Bronchial epithelial cell (primary cell): ENCODE measurements at places on chromosomes 3 and 15.

GRCh38 chr15:40743485-40743901 is 11.6 kb downstream of the RMDN3 start:
- DNase-seq, result no peak

DNA sequence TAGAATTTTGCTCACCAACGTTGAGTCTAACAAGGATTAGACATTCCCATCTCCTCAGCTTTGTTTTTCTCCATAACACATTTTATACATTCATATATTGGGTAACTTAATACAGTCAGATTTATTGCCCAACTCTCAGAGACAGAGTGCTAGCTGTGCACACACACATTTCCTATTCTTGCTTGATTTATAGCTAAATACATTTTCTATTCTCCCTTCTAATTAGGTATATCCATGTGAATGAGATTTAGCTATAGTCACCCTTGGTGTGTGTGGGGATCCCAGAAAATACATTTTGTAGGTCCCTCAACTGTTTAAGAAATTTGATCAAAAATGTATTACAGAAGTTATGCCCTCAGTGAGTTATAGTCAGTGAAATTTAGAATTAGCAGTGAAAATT is 715.4 kb downstream of the NSUN3 start:
- DNase-seq, result no peak

- DNase-seq, result no peak
These were observed 198.6 kb upstream of the IL12A start for GRCh38 chr3:159789742-159790635.

GRCh38 chr3:38376098-38376816 is 29.7 kb downstream of the XYLB start:
- DNase-seq, result peak; percentile 32

GRCh38 chr3:146638718-146639117 is 33.6 kb upstream of the PLSCR5 start:
- no peak for DNase-seq

- DNase-seq, result no peak
These were observed 13.7 kb upstream of the COL8A1 start for GRCh38 chr3:99624496-99625236.

DNA sequence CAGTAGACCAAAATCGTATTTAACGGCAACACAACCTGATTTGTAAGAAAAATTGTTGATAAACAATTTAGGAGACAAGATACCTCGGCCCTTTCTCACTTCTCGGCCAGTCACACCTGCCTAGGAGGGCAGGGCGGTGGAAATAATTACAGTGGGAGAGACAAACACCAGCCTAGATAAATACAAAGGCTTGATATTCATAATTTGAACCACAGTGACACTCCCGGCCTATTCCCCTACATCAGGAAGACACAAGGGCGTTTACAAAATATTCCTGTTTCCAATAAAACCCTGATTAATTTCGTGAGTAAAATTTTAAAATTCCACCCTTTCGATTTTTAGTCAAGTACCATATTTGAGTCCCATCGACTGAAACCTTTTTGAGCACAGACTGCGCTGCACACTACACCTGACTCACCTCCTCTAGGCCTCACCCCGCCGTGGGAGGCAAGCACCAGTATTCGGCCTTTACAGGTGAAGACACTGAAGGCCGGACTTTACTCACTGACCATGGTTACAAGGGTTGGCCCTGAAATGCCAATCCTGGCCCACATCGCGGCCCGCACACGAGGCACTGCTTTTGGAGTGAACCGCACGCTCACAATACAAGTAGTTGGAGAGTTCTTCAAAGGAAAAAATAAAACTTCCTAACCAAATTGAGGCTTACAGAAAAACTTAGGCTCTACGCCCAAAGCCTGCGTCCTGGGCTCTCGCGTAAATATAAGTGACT is 794 bp downstream of the ARPP19 start:
- peak; percentile 62 for DNase-seq

- no peak for DNase-seq
These were observed 99.2 kb upstream of the TMC3 start for GRCh38 chr15:81473177-81473576.

GRCh38 chr3:153182501-153183293 is 20.7 kb downstream of the RAP2B start:
- no peak for DNase-seq

GRCh38 chr3:142445816-142446254 is 2.0 kb downstream of the XRN1 start:
- no peak for DNase-seq

DNA sequence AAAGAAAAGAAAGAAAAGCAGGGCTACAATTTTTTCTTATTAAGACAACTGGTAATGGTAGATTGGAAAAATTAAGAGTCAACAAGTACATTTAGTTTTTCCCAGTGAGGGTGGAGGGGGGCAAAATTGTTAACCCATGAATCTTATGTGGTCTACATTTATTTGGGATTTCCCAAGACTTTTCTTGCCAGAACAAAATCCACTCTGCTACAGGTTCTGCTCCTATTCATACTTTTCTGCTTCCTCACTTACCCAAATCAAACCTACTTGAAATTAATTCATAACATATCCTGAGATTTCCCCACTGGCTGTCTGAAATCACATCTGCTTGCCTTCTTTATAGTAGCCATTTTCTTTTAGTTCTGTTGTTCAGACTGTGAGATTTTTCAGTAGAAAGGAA is 41.1 kb downstream of the VGLL3 start:
- DNase-seq, result peak; percentile 38

GRCh38 chr3:195210266-195210973 is 60.5 kb downstream of the XXYLT1 start:
- no peak for DNase-seq

DNA sequence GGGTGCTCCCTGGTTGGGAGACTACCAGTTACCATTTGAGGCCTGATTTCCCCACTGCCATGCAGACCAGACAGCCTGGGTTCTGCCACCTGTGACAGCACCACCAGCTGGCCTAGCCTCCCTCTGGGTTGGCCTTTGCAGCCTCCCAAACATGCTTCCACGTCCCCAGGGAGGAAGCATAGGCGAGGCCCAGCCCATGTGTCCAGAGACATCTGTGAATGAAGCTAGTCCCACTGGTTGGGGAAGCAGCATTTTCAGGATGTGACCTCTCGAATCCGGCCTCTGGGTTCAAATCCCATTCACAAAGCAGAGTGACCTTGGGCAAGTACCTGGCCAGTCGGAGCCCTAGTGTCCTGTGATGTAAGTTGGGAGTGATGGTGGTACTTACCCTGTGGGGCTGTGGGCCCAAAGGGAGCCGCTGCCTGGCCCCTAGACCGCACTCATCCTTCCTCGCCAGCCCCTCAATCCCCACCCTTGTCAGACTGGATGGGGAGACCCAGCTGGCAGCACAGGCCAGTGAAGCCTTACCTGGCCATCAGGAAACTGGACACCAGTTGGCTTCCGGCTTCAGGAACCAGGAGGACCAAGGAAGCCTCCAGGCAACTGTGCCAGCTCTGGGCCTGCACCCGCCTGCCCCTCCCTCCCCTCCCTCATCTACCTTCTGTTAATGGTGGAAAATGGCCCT is 6.0 kb downstream of the KLF15 start:
- DNase-seq, result no peak

DNA sequence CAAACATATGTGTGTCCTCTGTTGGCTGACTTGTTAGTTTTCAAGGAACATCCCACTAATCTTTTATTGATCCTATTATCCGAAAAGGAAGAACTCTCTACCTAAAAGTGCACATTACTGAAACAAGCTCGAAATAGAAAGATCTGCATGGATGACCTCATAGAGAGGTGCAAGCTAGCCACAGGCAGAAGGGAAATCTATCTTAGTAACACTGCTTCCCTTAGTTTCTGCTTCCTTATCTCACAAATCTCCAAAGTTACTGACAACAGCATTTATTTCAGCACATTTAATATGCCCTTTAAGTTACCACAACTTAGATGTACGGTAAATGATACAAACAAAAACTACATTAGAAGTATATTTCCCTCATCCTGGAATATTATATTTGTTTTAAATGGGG is 285.1 kb upstream of the CCDC54 start:
- DNase-seq, result no peak

GRCh38 chr3:128364291-128364690 is 102.4 kb downstream of the DNAJB8 start:
- no peak for DNase-seq

GRCh38 chr3:21894459-21895340 is 143.7 kb upstream of the ZNF385D start:
- DNase-seq, result peak; percentile 36

DNA sequence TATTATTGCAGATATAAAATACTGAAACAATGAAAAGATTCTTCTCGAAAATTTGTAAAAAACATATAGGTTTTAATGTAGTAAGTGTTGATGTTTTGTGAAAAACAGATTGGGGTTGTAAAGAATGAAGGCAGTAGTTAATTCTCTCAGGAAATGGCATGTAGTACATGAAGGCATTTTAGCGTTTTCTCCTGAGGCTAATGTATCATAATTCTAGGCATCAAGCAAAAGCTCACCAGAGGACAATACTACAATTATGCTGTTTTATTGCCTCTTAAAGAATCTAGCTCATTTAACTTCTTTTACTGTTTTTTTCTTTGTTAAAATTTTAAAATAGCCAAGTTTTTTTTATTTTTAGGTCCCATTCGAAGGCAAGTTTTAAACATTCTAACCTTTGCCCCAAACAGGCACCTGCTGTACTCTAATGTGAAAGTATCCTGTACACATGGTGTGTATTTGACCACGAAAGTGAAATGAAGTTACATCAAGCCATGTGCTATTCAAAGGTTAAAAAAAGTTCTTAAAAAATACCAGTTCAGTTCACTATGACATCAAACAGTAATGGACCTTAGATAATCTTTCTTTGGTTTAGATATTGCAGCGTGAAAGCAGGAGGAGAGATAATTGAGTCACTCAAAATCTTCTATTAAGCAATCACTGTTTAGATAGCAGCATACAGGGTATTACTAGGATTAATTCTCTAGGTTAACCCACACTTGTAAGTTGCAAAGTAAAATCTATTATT is 163.6 kb downstream of the ECT2 start:
- DNase-seq, result no peak

DNA sequence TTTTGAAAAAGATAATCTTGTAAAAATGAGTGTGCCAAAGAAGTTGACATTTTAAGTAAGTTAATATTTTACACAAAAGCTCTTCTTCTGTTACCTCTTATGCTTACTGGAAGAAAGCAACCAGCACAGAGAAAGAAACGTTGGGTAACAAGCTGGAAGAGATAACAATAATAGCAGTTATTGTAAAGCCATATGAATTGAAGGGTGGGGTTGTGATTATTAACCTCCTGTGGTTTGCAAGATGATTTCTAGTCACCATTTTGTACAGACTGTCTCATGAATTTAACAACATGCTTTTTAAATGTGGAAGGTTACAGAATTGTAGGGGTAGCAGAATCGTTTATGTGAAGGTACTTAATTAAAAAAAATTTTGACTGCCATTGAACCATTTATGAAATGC is 9.2 kb downstream of the RAP2B start:
- no peak for DNase-seq

GRCh38 chr15:95894407-95894956 is 436.0 kb upstream of the NR2F2 start:
- DNase-seq, result no peak

- no peak for DNase-seq
These were observed 3.5 kb upstream of the VIPR1 start for GRCh38 chr3:42498791-42499477.

DNA sequence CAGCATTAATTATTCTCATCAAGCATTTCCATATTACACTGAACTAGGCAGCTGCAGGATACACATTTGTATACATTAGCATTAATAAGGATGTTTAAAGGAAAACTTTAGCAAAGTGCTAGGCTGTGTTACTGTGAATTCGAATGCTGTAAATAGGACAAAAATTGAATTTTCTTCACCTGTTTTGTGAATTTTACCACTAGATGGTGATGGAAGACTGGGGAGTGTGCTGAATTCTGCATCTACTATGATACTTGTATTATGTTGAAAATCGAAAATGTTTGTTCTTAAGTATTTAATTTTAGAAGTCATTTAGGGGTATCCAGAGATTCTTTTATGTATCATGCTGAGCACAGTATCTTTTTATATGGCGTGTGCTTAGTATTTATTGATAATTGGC is 12.3 kb upstream of the P2RY14 start:
- DNase-seq, result peak; percentile 44

- peak; percentile 78 for DNase-seq
These were observed 21.4 kb upstream of the ZBTB47 start for GRCh38 chr3:42632146-42632545.

GRCh38 chr15:73741321-73741836 is 11.8 kb downstream of the INSYN1 start:
- DNase-seq, result no peak

DNA sequence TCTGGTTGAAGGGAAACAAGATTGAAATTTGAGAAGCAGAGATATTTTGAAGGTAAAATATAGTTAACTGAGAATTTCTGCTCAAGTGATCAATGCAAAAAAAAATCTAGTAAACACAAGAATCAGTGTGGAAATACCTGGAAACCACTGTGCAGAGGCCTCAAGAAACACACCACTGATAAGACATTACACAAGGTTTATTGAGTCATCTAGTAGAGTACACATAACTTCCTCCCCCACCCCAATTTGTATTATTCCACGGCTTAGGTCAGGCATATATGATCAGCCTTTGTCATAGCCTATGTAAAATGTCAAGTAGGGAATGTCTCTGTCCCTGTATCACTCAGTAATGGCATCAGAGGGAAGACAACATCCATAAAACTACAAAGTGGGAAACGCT is 447.8 kb upstream of the BCHE start:
- peak; percentile 88 for DNase-seq

GRCh38 chr3:106309274-106309673 is 440.5 kb upstream of the CBLB start:
- no peak for DNase-seq

DNA sequence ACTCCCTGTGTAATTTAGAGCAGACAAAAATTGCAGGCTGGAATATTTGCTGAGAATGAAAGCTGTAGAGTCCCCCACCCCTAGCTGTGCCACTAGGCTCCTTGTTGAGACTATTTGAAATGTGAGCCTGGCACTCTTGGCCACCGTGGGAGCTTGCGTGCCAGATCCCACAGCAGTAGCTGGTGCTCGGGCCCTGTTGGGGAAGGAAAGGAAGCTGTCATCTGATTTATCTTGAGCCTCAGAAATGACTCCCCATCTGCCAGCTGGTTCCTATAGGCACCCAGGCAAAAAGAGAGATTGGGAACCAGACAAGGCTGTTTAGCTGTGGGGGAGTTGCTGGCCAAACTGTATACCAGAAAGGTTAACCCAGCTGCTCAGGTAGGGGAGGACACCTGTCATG is 23.4 kb upstream of the CLEC3B start:
- no peak for DNase-seq

DNA sequence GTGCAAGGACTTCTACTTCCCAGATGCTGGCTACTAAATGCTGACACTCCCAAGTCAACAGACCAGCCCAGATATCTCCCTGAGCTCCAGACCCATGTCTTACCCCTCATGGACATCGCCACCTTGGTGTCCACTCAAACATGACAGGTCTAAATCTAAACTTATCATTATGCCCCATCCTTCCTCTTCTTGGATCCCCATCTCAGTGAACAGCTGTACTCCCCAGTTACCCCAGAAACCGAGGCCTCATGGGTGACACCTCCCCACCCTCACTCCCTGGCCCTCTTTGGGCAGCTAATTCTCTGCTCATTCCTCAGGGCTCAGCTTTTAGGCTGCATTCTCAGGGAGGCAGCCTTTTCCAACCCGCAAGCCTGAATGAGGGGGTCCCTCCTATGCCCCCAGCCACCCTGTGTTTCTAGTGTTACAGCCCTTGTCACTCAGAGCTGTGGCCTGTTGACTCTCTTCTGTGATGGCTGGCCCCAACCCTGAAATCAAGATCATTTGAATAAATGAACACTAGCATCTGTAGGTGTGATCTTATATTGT is 5.4 kb downstream of the EHD4 start:
- DNase-seq, result no peak
